GOT3 (cell line): ENCODE measurements at places on chromosomes 5 and 9.

- DNase-seq = no peak
Observed at GRCh38 chr9:120846251-120846889, 3.6 kb upstream of the PSMD5 start.

DNA sequence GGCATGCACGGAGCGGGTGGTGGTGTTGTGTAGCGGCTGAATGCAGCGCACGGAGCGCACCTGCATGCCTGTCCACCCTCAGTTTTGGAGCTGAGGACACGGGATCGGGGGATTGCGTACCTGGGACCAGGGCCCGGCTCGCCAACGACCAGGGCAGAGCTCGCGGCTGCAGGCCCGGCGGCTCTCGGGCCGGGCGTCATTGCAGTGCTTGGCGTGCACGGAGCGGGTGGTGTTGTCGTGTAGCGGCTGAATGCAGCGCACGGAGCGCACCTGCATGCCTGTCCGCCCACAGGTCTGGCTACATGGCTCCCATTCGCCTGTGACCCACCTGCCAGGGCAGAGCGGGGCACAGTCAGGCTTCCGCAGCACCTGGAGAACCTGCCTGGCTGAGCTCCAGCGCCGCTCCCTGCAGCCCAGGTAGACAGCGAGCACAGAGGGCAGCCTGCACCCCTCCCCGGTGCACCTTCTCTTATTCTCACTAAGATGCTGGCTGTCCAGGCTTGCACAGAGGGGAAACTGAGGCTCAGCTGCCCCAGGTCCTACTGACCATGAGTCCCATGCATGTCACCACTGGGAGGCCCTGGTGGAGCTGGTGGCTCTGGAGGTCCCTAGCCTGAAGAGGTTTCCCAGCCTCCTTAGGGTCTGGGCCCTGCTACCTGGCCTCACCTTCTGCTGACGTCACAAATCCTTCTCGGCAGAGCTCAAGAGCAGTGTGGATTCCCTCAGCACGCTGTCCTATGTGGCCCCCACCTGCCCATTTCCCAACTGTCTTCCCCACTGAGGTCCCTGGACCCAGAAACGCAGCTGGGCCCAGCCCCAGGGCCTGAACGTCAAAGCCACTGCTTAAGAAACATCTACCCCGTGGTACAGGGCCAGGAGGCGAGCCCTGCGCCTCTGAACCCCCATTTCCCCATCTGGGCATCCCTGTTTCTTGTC, 64.9 kb downstream of the ZNF354C start:
- no peak for DNase-seq

DNA sequence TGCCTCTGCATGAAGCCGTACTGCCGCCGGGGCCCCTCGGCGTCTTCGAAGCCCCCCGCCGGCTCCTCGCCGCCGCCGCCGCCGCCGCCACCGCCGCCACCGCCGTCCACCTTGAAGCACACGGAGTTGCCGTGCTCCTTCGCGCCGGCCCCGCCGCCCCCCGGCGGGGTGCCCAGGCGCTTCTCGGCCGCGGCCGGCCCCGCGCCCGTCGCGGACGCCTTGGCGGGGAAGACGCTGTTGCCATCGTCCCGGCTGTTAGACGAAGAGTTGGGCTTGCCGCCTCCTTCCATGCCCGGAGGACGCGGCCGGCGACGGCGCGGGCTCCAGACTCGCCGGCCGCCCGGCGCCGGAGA, 400 bp downstream of the HCN1 start:
- no peak for DNase-seq

GRCh38 chr5:171711571-171711970, 74.0 kb upstream of the SMIM23 start:
- no peak for DNase-seq

GRCh38 chr5:6468104-6468503, 19.4 kb downstream of the UBE2QL1 start:
- no peak for DNase-seq

DNA sequence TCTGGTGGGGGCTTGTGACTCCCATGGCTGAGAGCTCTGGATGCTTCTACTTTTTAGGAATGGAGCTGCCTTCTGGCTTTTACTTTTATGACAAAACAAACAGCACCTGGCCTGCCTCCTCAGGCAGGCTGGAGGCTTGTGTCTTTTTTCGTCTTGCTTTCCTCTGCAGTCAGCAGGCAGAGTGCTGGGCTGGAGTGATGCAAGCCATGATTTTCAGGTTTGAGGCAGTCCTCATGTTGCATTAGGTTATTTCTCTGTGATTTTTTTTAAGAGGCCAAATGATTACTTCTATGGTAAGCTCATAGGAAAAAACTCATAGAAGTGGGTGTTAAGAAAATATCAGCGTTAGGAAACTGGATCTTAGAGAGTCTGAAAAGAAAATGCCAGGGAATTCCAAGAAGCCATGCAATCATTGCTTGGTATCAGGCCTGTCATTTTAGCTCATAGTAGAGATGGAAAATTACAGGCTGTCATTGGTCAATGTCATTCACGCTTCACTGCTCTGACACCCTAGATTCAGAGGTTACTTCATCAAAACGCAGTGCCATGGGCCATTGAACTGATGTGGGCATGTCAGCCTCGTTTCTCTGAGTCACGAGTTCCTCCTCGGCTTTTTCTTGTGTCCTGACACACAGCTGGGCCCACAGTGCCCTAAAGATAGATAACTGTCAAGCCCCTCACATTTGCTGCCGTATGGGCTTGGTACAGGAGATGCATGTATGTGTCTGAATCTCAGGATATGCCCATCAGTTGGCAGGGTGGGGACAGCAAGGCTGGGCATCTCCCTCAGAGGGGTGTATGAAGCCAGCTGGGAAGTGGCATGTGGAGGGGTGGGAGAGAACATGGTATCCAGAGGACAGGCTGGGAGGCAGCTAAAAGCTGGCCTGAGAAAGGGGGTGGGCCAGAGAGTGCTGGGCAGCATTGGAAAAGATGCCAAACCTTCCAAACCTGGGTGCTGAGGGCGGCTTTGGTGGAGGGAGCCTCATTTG, 151.8 kb downstream of the HSPA4 start:
- no peak for DNase-seq

DNA sequence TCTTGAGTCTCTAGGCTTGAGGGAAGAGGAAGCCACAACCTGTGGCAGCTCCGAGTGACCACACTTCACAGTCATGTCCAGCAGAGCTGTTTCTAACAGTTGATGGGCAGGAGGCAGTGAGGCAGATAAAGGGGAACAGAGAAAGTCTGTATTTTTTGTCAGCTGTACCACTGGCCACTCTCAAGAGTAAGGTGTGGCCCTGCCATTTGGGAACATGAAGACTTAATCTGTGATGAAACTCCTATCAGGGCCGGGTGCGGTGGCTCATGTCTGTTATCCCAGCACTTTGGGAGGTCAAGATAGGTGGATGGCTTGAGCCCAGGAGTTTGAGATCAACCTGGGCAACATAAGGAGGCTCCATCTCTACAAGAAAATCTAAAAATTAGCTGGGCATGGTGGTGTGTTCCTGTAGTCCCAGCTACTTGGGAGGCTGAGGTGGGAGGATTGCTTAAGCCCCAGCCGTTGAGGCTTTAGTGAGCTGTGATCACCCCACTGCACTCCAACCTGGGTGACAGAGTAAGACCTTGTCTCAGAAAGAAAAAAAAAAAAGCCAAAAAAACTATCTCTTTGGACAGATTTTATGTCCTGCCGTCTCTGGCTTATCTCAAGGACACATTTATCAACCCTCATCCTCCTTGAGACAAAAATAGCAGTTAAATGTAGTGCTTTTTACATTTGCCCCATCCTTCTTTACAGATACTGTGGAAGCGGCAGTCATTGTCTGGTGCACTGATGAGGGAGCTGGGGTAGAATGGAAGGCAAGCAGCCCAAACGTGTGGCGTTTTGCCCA, 11.9 kb upstream of the COL15A1 start:
- no peak for DNase-seq

DNA sequence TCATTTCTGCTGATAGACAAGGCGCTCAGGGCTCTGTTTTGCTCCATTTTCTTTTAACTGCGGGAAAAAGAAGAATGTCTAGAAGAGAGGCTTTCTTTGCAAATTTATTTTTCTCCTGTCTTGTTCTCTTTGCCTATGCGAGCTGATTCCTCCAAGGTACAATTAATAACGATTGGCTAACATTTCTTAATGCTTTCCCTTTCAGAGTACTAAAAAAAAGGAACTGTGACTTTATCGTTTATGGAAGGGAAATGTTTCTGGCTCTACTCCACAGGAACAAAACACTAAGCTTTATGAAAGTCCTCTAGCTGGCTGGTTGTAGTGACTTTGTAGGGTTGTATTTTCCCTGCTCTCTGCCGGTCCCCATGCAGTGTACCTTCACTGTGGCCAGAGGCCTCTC, 11.7 kb downstream of the NSG2 start:
- DNase-seq = no peak

DNA sequence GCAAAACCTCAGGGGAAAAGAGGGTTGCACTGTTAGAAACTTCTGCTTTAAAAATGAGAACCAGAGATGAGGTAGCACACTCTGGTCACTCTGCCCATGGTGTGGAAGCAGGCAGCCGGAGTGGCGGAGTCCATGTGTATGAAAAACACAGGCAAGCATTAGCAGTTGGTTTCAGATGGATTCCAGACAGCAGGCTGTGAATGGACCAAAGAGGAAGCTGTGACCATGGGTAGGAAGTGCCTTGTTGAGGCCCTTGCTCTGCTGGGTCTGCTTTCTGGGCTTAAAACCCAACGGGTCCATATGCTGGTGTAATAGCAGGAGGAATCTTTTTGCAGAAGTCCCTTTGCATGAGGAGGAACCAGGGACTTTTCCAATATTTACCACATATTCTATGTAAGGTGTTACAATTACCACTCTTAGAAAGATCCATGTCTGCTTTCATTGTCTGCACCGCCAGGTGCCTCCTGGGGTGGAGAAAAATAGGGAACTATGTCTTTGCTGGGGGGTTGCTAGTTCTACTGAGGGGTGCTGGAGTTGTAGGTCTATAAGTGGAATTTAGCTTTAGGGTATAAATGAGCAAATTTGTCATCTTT, 77.0 kb downstream of the ANKRD55 start:
- DNase-seq = no peak

GRCh38 chr9:124429530-124429867, 14.3 kb upstream of the PSMB7 start:
- DNase-seq = no peak

- no peak for DNase-seq
Observed at GRCh38 chr9:74293479-74293878, 203.7 kb upstream of the RORB start.

GRCh38 chr9:3534614-3535404, 9.0 kb upstream of the RFX3 start:
- no peak for DNase-seq

- no peak for DNase-seq
Observed at GRCh38 chr5:109756543-109757185, 66.9 kb downstream of the MAN2A1 start.

DNA sequence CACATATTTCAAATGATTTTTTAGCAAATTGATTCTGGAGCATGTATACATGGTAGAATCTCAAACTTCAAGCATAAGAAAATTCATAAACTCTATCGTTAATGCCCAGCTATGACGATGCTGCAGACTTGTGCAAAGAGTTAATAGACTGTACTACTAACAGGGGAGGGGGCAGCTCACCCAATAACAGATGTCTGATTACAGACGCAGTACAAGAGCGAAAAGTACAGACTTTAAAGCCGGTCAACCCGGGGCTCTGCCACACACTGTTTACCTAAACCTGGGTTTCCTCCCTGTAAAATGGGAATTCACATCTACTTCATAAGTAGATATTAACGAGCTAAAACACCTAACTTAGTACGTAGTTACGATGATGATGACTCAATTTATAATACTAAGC, 651 bp downstream of the TRIM23 start:
- DNase-seq = no peak

GRCh38 chr9:38662763-38663593, 42.6 kb upstream of the ANKRD18A start:
- no peak for DNase-seq

DNA sequence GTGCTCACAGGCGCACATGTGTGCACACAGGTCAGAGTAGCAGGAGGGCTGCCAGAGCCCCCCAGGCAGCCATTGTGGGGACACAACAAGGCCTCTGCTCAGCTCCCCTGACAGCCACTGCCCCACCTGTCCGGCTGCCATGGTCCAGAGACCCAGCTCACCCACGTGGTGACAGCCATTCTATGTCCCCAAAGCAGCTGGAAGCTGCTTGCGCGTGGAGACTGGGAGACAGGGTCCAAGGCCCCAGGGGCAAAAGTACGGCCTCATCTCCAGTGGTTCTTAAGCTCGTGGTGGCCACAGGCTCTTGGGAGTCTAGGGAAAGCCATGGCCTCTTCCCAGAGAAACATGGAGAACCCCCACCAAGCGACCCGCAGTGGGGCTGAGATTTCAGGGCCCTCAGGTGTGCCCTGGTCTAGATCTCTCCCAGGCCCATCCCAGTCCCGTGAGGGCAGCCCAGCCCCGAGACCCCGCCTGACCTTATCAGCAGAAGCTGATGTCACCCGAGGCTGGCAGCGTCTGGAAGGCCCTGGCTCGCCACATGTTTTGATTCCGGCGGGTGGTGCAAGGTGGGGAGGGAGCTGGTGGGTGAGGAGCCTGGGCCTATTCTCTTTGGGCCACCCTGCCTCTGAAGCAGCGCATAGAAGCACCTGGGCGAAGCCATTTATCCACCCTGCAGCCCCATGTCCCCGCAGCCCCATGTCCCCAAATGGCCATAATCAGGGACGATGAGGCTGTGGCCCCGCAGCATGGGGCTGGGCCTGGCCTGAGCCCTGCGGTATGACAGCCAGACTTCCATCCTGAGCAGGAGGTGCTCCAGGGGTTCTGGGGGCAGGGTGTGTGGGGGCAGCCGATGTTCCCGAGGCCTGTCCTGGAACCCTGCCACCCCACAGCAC, 31.7 kb downstream of the GLT6D1 start:
- no peak for DNase-seq

DNA sequence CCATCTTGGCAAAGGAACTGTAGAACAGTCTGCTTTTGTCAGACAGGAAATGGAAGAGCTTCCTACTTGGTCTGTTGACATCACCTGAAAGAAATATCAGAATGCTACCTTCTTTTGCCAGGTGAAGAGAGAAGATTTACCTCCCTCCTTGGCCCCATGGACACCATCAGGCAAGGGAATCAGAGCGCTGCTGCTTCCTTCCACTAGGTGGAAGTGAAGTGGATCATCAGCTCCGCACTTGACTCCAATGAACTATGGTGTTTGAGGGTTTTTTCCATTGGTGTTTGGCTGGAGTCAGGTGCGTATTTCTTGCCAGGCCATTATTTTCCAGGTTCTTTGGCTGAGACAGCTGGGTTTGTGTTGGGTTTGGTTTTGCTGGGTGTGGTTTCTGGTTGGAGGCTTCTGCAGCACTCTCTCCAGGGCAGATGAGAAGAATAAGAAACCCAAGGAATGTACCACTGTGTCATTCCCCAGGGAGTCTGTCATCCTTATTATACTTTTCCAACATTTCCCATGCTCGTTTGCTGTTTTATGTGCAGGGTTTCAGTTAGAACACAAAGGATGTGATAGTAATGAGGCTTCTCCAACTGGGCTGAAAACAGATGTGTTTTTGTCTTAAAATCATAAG, 12.4 kb downstream of the SPATA31E1 start:
- DNase-seq = no peak

- no peak for DNase-seq
Observed at GRCh38 chr9:73133022-73133651, 18.5 kb upstream of the ANXA1 start.

- DNase-seq = no peak
Observed at GRCh38 chr5:44714871-44715561, 93.7 kb upstream of the MRPS30 start.

GRCh38 chr9:15349892-15350761, 43.1 kb upstream of the TTC39B start:
- DNase-seq = no peak
